ENCODE measurements at places on chromosomes 1 and 21.

- no peak for DNase-seq
Observed at GRCh38 chr1:34977858-34978257, 7.3 kb downstream of the TMEM35B start.

- DNase-seq = no peak
Observed at GRCh38 chr1:117673405-117673804, 67.6 kb downstream of the TENT5C start.

- peak; percentile 87 for DNase-seq
Observed at GRCh38 chr1:26110731-26111529, 694 bp upstream of the PDIK1L start.

DNA sequence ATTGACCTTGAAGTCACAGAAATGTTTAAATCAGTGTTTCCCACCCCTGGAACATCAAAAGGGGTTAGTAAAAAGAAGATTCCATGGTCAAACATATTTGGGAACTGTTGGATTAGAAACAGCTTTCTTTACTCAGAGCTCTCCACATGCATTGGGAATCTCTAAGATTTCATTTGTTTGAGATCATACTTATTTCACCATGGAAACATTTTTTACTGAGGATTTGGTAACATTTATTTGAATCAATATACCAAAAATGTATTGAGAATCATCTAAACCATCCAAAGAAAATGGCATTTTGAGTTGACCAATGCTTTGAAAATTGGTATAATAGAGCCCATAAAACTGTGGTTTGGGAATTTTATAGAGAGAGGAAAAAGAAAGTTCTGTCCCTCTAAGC is 25.3 kb downstream of the NGF start:
- no peak for DNase-seq

DNA sequence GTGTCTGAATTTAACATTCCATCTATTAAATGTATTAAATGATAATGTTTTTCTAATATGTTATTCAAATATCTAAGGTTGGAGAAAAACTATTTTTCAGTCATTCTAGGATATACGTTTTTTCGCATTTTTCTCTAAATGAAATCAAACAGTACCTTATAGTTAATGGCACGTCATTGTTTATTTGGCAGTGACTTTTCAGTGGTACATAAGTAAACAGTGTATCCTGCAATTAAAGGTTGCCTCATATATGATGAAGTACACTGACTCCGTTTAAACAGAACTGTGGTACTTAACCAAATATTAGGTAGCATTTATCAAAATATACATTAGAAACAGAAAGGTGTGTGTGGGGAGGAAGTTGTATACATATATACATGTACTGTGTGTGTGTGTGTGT is 79.2 kb downstream of the EPS15 start:
- DNase-seq = no peak

GRCh38 chr1:156553860-156554485 is 18.4 kb downstream of the IQGAP3 start:
- DNase-seq = no peak

DNA sequence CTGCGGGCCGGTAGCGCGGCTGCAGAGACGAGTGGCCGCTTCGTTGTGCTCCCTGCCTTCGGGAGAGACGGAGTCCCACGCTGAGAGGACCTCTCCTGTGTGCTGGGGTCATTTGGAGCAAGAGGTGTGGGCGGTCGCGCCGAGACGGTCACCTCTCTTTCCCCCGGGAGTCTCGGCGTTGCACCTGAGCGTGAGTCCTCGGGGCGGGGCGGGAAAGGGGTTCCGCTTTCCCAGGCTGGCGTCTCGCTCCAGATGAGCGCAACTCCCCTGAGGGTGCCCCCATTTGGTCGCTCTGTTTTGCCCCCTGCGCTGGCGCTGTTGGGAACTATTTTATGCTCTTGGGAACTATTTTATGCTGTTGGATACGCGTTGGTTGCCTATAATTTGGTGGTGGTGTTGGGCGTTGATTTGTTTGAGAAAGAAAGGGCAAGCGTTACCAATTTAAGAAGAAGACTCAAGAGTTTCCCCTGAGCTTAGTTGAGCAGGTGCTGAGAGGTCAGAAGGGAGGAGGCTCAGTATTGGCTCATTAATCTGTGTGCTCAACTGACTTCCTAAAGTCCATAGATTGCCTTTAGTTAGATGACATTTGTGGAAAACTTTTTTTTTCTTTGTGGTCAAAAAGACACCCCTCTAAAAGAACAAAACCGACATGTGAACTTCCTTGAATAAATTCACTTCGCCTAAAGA is 683 bp downstream of the LRRC8B start:
- DNase-seq = no peak

DNA sequence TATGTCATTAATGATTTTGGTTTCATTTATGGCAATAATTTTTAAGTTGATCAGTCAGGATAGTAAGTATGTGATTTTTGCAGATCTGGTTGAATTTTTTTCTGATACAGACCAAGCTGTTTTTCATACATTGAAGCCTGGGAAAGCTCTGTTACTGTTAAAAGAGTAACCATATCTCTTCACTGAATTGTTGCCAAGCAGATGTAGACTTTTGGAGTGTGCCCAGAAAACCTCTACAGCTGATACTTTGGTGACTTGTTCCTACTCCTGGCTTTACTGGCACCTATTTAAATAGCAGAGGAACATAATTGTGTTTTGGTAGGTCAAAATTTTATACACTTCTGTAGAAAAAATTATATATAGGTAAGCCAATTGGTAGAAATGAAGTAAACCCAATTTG is 49.4 kb downstream of the NFIA start:
- DNase-seq = no peak

DNA sequence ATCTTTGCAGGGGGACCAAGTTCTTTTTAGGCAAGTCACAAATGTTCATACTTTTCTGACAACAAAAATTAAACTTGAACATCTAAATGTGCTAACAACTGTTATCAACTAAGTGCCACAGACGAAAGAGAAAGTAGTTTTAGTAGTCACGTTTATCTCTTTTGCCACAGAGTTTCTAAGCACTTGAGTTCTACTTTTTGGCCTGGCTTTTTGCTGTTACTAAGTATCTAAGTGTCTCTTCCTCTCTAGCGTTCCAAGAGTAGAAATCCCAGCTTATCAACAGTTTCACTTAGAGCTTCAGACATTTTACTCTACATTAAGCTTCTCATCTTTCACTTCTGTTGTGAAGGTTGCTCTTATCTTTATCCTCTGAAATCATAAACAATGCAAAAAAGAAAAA is 34.2 kb downstream of the GATAD2B start:
- DNase-seq = no peak

- no peak for DNase-seq
Observed at GRCh38 chr21:46244602-46245001, 16.0 kb upstream of the LSS start.

GRCh38 chr1:17865912-17866739 is 111.0 kb downstream of the ACTL8 start:
- no peak for DNase-seq

DNA sequence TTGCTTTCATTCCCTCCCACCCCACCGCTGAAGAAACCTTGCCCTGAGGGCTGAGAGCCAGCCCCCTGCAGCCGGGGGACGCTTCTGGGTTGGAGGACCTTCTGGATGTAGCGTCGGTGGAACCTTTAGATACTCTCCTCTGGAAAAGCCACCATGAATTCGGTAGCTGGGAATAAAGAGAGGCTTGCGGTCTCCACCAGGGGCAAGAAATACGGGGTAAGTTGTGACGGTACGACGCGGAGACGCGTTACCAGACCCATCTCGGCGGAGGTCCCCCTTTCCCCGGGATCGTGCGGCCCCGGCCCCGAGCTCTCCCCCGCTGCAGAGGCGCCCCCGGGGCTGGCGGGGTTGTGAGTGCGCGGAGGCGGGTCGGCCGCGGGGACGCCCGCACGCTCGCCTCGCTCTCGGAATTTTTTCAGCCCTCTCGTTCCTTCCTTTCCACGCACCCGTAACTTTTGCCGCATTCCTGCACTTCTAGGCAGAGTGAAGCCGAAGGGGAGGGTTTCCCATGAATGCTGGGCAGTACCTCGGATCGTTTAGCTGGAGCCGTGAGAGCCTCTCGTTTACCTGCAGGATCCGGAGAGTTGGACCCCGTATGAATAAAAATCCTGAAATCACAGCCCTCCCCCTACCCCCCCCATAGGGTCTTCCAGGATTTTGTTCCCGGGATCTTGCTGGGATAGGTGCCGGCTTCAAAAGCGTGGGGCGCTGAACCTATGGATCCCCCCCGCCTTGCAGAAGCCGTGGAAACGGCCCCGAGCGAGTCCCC is 671 bp downstream of the KIF26B start:
- peak; percentile 33 for DNase-seq

GRCh38 chr1:117609471-117609911 is 3.6 kb downstream of the TENT5C start:
- no peak for DNase-seq

DNA sequence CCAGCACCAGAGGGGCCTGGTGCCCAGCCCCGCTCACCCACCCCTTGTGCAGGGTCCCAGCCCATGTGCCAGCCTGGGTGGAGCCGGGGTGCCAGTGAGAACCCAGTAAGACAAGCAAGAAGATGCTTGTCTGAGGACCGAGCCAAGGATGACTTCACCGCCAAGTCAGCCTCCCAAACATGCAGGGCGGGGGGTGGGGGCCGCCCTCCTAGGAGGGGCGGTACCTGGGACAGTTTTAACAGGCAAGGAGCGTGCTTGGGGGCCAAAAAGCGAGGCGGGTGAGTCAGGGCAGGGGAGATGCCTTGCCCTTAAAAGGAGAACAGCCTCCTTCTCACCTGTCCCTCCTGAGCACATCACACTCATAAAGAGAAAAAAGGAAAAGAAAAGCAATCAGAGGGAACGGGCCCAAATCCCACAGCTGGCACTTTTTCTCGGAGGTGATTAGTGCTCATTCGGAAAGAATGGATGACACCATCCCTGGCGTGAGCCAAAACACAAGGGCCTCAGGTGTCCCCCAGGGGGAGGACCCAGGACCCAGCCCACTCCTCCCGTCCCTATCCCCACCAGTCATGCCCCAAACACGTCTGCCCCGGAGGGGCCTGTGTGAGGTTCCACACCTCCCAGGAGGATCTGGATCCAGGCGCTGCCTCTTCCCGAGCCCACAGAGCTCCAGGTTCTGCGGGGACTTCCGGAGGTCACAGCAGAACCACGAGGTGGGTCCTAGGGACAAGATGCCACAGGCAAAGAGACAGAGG is 77.6 kb upstream of the IFFO2 start:
- DNase-seq = no peak

- DNase-seq = no peak
Observed at GRCh38 chr1:112697781-112698201, 9.1 kb downstream of the RHOC start.

DNA sequence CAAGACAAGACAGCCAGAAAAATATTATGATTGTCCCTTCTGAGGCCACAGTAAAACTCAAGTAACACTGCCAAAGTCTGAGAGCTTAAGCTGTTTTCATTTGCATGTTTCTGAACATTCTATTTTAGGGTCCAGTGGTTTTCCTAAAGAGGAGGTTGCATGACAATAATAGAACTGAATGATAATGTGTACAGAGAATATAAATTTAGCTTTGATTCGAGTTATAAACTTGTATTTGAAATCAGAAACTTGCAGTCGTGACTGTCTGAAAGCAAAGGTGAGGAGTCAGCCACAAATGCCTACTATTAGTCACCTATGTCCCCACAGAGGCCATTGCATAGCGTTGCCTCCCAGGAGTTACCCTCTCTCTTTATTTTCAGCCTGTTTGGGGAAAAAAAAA is 363.1 kb upstream of the ADGRL2 start:
- no peak for DNase-seq

- no peak for DNase-seq
Observed at GRCh38 chr1:95005584-95005983, 67.2 kb downstream of the ALG14 start.

GRCh38 chr1:147664206-147664605 is 6.1 kb downstream of the ACP6 start:
- DNase-seq = no peak

- DNase-seq = no peak
Observed at GRCh38 chr1:27713139-27713725, 12.5 kb upstream of the FAM76A start.

DNA sequence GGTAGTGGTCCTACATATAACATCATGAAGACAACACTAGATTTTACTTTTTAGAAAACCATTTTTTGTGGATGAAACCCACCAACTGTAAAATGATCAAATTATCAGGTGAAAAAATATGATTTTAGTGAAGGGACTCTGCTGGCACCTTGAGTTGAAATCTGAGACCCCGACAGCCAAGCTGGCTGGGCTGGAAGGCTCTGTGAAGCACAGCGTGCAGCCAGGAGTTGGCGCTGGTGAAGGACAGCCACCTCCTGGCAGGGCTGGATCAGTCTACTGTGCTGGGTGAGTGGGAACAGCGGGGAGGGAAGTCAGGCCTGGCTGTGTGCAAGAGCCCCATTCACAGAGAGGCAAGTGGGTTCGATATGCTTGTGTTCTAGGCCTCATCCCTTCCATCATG is 47.9 kb downstream of the DDAH1 start:
- no peak for DNase-seq

GRCh38 chr21:46154955-46155513 is 345 bp downstream of the FTCD start:
- DNase-seq = no peak

DNA sequence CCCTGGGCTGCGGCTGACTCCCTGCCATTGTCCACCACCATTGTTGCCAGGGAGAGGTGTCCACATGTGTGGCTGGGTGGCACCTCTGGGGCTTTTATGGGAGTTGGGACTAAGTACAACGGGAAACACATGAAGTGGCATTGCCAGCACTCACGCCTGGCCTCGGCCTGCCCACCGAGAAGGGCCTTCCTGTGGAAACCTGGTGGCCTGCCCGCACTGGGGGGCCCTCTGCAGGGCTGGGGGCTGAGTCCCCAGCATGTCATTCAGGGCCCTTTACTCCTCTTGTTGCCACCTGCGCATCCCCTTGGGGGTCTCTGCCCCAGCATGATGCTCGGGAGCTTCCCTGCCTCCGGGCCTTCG is 35.5 kb upstream of the RUNX3 start:
- DNase-seq = no peak

GRCh38 chr1:58584082-58584895 is 7.2 kb upstream of the TACSTD2 start:
- DNase-seq = no peak

GRCh38 chr1:1219341-1219740 is 5.4 kb upstream of the TNFRSF4 start:
- DNase-seq = no peak

DNA sequence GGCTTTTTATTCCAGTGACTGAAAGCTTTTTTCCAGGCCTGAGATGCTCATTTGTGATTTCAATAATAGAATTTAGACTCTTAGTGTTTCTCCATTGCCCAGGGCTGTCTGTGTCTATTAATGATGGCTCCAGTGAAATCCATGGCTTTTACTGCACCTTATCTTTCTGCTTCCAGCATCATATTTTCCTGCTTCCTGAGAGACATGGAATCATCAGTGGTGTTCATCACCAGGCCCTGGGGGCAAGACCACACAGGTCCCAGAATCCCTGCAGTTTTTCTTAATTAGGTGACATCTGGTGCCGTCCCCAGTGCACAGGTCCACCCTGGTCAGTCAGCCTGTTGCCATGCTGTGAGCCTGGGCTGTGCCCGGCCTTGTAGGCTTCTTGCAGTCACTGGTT is 15.5 kb downstream of the NT5C1A start:
- DNase-seq = no peak

GRCh38 chr1:222927031-222927430 is 112.2 kb downstream of the DISP1 start:
- no peak for DNase-seq

Measured in neuronal stem cell (in vitro differentiated cells).